ENCODE measurements at places on chromosomes 6 and 20. TPM values are rescaled to one million over a fixed set of nuclear protein-coding genes. Genes with fewer than 3 reads are reported as not detected.
A peak's percentile ranks its signal among the peaks of the same experiment; 100 is the strongest.

- no peak for DNase-seq
Measured at GRCh38 chr6:50661636-50662035, 51.7 kb upstream of the TFAP2D start.

DNA sequence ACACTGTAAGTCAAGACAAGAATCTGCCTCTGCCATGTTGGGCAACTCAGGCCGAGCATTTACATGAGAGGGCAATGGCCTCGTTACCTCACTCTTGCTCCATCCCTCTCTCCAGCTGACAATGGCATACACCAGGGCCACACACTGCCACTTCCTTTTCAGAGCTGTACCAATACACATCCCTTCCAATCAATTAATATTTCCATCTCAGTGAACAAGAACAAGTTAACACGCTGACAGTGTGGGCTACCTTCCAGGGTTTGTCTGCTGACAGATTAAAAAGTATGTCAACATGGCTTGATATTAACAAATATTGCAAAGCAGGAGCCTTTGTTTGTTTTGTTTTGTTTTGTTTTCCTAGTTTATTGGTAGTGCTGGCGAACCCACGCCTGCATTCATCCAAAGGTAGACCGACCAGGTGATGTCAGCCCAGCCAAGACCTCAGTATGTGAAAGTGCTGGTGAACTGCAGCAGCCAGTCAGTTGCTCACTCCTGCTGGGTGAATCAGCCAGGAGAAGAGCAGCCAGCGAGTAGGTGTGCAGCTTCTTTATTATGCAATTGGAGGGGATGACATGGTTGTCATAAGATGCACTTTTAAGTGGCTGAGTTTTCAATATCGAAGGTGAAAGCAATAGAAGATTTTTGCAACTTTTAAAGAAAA is 487.3 kb upstream of the JARID2 start:
- peak; percentile 68 for DNase-seq

DNA sequence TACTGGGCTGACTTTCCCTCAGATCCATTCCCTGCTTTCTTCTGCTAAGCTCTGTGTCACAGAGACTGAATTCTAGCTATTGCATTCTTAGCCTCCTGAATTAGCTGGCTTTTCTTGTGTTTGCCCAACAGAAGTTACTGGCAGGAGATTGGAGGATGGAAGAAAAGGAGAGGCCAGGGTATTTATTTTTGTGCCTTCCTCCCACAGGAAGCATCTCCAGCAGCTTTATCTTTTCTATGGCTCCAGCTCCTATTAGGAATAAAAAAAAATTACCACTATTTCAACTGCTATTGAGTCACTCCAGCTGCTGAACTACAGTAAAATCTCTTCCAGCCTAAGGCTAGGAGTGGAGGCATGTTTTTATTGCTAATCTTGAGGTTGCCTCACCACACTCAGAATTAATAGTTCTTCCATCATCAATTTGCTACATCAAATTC is 492.4 kb downstream of the RFPL4B start:
- DNase-seq, result no peak

DNA sequence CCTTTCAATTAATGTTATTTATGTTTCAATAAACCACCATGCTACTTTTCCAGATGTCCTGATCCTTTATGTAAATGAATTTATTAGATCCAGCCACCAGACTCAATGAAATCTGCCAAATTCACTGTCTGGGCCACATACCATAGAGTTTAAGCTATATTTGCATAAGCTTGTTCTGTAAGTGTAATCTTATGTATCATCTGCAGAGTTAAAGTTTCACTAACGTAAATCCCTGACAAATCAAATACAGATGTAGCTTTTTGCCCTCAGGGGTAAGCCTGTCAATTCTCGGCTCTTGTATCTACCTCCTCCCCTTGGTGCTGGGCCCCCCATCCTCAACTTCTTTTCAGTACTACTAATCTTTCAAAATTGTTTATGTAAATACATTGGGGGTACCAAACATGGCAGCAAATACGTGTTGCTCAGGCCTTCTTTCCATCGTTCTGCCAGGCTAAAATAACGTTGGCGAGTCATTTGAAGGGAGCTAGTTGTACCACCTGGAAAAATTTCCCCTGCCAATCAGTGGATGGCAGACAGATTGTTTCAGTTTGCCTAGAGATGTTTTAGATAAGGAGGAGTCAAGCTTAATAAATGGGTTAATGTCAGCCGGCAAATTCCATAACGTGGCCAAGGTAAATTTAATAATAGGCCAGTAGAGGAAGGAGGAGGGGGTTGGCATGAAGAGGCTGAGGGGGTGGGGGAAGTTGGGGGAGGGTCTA is 79.6 kb downstream of the RPS12 start:
- no peak for DNase-seq

DNA sequence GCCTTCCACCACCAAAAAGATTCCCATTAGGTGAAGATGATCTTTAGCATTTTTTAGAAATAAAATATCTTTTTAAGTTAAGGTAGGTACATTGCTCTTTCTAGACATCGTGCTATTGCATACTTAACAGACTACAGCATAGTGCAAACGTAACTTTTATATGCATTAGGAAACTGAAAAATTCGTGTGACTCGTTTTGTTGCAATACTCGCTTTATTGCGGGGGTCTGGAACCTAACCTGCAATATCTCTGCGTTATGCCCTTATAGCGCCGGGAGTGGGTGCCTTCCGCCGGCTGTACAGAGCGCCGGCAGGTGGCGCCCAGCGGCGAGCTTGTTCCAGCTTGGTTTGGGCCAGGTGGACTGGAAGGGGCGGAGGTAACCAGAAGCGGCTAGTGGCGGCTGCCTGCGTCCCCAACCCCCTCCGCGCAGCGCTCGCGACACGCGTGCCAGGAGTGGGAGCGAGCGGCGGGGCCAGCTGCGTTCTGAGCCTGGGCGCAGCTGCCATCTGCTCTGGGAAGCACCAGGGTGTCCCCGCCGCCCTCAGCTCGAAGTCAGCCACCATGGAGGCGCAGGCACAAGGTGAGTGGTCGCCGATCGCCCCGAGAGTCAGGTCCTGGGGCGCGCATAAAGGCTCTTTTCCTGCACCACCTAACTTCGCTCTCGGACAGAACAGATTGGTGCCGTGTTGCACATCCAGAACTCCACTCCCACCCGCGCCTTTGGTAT is at the start of gene TPD52L1:
Gene TPD52L1 (plus strand): TSS at position 383 of the 727 bp plus-strand sequence. CDS start 179 bp downstream, at position 562.
- peak; percentile 83 for DNase-seq

GRCh38 chr6:169155481-169155880 is 98.2 kb downstream of the THBS2 start:
- no peak for DNase-seq

GRCh38 chr6:144104898-144105487 is 9.6 kb upstream of the SF3B5 start:
- DNase-seq, result peak; percentile 62

GRCh38 chr6:52574709-52575501 is 2.0 kb downstream of the TRAM2 start:
- peak; percentile 53 for DNase-seq

- no peak for DNase-seq
Measured at GRCh38 chr20:8255945-8256632, 124.0 kb downstream of the PLCB1 start.

- DNase-seq, result no peak
Measured at GRCh38 chr20:44856856-44857448, 28.6 kb upstream of the YWHAB start.

GRCh38 chr6:11279284-11279689 is 46.8 kb upstream of the NEDD9 start:
- DNase-seq, result no peak

GRCh38 chr6:1860756-1861348 is 251.1 kb downstream of the FOXC1 start:
- DNase-seq, result no peak

DNA sequence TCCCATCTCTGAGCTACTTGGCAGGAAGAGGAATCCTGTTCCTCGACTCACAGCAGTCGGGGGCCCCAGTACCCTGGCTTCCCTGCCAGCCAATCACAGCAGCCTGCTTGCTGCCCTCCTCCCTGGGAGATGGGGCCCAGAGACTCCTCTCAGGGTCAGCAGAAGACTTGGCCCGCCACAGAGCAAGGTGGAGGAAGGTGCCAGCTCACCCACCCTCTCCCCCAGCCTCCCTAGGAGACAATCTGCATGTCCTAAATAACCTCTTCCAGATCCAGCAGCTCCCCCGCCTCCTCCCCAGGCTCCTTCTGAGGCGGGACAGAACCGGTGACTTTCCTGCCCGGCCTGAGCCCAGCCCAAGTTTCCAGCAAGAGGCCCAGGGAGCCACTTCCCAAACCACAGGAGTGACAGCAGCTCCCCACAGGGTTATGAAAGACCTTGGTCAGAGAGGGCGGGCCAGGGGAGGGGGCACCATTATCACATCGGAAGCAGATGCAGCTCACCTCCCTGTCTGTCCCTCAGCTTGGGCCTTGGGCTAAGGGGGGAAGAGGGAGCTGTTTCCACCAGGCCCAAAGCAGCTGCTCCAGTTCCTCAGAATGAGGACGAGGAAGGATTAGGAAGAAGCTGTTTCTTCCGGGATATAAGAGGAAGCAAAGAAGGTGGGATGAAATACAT is 2.3 kb downstream of the CCND3 start:
- no peak for DNase-seq

DNA sequence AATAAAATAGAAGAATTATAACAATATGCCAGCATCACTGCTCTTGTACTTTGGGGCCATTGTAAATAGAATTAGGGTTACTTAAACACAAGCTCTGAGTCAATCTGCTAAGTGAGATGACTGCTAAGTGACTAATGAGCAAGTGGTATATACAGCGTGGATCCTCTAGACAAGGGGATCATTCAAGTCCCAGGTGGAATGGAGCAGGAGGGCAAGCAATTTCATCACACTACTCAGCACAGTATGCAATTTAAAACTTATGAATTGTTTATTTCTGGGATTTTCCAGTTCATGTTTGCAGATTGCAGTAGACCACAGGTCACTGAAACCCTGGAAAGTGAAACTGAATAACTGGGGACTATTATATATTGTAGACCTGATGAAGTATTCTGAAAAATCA is 235.3 kb downstream of the BTBD3 start:
- DNase-seq, result no peak

DNA sequence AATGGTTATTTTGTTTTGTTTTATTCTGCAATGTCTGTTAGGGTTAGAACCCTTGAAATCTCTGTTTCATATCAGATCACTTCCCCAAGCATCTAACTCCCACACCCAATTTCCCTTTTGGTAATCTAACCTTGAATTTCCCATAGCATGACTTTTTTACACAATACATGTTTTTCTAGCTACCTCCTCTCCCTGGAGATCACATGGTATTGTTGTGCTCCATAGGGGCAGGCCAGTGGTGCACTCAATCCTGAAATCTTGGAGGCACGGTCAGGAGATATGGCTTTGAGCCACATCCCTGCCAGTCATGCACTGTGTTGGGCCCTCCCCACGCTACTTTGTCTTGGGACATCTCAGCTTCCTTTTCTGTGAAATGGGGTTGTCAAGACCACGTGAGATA is 36.7 kb upstream of the NNAT start:
- no peak for DNase-seq

DNA sequence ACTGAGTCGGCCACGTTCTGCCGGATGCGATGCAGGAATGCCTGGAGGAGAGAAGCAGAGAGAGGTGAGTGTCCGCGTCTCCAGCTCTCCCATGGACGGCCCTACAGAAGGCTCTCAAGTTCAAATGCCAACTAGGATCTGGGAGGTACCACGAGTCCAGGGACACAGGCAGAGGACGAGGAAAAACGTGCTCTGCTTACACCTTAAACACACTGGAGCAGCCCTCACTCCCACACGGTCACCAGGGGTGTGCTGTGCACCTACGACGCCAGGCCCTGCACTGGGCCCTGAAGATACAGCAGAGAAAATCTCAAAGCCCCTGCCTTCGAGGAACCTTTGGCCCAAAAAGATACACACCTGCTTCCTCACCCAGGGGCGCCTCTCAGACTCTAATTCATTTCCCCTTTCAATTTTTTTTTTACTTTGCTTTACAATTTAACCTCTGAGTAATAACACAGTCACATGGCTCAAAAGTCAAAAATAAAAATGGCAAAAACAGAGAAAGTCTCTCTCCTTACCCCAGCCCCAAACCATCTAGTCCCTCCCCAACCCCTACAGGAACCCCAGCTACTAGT is 79.9 kb downstream of the PREX1 start:
- no peak for DNase-seq

GRCh38 chr20:32078791-32079190 is 26.7 kb downstream of the HCK start:
- DNase-seq, result no peak

GRCh38 chr6:52958546-52959255 is 36.4 kb downstream of the GSTA4 start:
- no peak for DNase-seq

The CGA gene
- not detected for total RNA-seq

The GPANK1 gene
- 18.7 TPM for total RNA-seq

The RIMS1 gene
- 22.2 TPM for total RNA-seq

The RBM12 gene
- total RNA-seq, result 68.5 TPM

The OR12D3 gene
- total RNA-seq, result not detected

The TSHZ2 gene
- 42.9 TPM for total RNA-seq

The NOX3 gene
- not detected for total RNA-seq

The ARG1 gene
- total RNA-seq, result 0.89 TPM

The CAP2 gene
- total RNA-seq, result 32.0 TPM

The PAK1IP1 gene
- total RNA-seq, result 7.3 TPM

The LINC00237 gene
- not detected for total RNA-seq

The PNPLA1 gene
- total RNA-seq, result 0.14 TPM

The EEF1A2 gene
- total RNA-seq, result 56.3 TPM

Data from mucosa of gallbladder (tissue), 1 donor.